Activated CD8-positive, alpha-beta memory T cell treated with anti-CD3 and anti-CD28 coated beads for 1 hour (primary cell): ENCODE measurements at places on chromosomes 4 and X.

GRCh38 chr4:78527555-78527954, 24.0 kb upstream of the ANXA3 start:
- DNase-seq = no peak

GRCh38 chrX:129679901-129680300, 25.1 kb upstream of the APLN start:
- no peak for DNase-seq

GRCh38 chr4:52979821-52980590, 117.9 kb downstream of the RASL11B start:
- DNase-seq = no peak

DNA sequence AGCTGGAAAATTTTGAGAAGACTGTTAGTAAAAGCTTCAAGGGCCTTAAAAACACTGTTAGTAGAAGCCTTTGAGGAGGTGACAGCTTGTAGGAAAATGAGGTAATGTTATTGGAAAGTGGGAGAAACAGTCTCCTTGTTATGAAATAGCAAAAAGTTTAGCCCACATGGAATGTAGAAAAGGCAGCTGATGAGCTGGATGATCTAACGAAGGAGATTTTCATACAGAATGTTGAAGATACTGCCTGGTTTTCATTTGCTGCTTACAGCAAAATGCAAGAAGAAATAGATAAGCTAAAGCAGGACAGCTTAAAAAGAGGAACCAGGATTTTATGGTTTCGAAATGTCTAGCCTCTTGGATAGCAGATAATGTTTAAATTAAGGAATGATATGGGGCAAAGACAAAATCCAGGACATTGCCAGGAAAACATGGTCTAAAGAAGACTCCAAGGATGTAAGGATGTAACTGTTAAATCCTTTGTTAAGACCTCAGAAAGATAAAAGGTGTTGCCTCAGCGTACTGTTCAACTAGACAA, 10.2 kb upstream of the STBD1 start:
- no peak for DNase-seq

DNA sequence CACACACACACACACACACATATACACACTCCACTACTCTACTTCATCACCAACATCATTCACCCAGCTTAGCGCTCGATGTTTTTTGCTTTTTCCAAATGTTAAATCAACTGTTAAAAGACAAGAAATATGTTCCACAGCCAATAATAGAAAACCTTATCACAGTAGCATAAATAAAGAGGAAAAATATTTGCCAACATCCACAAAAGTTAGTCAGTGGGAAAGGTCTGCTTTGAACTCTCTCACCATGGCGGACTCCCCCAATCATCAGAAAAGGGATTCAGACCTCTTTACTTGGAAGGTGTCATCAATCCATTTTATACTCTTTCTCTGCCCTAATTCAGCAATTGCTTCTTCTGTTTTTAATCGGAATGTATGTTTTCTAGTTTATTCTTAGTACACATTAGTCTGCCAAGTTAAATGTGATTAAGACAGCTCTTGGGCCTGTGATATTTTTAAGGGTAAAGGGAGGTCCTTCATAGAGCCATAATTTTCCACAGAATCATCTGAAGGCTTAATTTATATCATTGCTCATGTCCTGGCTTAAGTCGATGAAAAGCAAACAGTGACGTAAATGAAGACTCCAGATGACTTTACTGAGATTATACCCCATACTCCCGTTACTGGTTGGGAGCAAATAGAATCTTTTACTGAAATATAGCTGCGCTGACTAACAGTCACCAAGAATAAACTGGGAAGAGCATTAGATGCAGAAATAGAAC, 29.7 kb upstream of the LGI2 start:
- DNase-seq = no peak
